ENCODE measurements at places on chromosomes 5 and 9.

DNA sequence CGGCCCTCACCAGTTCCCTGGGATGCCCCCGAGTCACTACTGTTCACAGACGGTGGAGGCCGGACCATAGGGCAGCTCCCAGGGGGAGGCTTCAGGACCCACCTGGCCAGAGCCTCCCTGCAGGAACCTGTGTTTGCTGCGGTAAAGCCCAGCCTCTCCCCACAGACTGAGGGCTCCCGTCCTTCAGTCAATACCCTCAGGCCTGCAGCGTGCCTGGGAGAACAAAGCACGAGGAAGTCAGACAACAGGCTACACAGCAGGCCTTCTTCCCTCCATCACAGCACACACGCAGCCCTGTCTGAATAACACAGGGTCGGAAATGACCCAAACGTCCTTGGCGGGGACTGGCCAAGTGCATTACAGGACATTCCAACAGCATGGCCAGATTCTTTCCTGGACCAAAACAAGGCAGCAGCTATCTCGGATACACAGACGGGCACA is 34.4 kb downstream of the COL23A1 start:
- DNase-seq = no peak

GRCh38 chr9:16321461-16322119 is 548.9 kb downstream of the BNC2 start:
- no peak for DNase-seq

- no peak for DNase-seq
Observed at GRCh38 chr5:57414857-57415256, 67.8 kb downstream of the ACTBL2 start.

DNA sequence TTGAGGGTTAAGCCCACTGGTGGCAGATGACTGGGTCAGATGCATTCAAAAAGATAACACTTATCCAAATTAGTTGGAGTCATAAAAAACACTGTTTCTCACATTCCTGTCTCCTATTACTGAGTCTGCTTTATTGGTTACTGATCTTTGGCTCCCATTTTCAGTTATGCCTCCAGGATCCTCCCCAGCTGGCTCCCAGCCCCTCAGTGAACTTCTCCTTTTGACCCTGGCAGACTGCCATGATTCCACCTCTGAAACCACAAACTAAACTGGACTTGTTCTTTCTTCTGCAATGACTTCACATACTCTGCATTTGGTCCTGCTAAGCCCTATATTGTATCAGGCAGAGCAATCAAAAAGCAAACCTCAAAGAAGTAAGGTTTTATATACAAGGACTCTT is 860.8 kb upstream of the DMAC1 start:
- peak; percentile 69 for DNase-seq

GRCh38 chr5:177370488-177371119 is 12.9 kb downstream of the RGS14 start:
- DNase-seq = peak; percentile 55

DNA sequence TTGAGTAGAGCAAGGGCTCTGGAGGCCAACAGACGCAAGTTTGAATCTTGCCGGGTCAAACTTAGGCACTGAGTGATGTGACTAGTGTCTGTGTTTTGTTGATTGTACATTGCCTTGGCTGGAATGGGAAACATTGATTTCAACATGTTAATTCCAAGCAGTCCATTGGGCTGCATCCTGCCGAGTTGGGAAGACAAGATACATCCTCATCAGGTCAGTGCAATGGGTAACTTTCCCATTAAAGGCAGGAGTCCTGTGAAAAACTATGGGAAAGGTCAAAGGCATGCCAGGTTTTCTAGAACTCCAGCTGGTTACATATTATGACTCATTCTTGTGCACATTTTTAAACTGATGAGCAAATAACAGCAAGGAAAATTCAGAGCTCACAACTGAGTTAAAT is 126.5 kb upstream of the ABCA1 start:
- peak; percentile 52 for DNase-seq

GRCh38 chr9:15220658-15221318 is 86.2 kb downstream of the TTC39B start:
- peak; percentile 63 for DNase-seq

- peak; percentile 27 for DNase-seq
Observed at GRCh38 chr9:120619751-120620655, 40.0 kb upstream of the CDK5RAP2 start.

GRCh38 chr5:37808945-37809344 is 30.9 kb downstream of the GDNF start:
- DNase-seq = no peak

- no peak for DNase-seq
Observed at GRCh38 chr5:111254613-111255012, 30.4 kb downstream of the CAMK4 start.

DNA sequence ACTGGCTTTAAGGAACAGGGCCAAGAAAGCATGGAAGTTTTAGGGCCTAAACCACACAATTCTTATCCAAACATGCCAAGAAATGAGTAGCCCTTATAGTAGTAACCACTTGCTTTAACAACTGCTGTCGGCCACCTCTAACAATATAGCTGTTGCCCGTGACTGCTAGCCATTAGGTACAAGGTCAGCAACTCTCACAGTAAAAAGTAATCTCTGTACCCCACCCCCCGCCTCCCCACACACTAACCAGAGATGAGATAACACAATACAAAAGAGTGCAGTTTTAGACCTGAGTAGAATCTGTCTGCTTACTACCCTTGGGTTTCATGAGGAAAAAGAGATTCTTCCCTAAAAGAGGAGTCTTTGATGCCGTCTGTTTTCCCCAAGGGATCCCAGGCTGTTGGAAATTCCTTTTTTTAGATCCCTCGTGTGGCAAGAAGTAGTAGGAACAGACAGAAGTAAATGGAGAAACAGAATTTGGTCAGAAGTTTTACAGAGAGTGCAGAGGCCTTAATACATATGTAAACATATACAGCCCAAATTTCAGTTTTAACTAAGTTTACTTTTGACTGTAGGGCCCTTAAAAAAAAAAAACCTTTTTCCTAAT is 94.3 kb downstream of the WDR41 start:
- no peak for DNase-seq

DNA sequence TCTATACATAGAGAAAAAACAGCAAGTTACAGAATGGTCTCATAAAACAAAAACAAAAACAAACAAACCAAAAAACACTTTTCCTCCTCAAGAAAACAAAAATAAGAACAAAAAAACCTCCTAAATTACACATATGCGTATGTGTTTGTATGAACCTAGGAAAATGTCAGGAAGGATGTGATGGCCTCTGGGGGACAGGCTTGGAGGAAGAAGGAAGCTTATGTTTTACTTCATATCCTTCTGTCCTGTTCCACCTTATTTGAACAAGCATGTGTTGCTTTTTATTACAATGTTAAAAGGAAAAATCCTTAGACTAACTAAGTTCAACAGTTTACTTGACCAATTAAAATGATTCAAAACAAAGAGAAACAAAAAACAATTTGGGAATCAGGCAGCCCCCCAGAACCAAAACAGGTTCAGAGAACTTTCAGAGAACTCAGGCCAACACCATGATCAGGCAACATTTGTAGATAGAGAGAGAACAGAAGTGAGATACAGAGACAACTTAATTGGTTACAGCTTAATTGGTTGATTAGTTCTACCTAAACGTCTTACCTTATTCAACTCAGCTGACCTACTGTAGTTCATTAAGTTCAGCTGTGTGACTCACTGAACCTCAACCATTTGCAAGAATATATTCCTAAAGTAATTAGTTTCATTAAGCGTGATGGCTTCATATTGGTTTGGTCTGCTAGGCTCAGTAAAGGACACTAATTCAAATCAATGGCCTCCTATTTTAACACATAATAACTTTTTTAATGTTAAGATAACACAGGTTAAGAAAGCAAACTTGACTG is 10.1 kb downstream of the SPAAR start:
- DNase-seq = no peak

DNA sequence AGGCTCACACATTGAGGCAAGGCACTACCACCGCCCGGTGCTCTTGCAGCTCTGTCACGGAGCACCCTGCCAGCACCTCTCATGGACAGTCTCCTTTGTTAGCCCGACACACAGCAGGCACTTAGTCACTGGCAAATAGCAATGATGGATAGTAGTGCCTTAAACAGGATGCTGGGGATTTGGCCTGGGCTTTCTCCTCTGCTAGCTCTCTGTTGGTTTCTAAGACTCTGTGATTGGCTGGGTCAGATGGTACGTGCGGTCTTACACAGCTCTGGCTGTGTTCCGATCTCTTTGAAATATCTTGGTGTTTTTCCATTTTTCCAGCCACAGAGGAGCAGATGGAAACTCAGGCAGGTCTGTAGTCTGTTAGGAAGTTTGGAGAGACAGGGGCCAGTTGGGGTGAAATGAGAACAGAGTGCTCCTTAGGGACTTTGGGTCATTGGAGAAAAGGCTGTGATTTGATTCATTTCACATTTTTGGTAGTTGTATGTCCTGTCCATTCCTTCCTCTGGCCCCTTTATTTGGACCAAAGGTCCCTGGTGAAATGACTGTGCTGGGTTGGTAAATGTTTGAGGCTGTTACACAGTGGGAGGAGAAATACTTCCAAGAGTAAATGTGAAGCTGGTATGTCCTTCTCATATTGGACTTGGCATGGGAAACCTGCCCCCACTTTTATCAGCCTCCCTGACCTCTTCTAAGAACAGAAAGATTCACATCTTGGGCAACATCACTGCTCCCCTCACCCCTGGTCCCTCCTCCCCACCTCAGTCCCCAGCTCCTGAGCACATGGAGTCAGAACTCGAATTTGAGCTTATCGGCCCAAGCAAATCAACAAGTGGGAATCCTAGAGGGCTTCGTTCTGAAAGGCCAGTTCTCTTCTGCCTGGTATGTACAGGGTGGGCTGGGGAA is 3.4 kb downstream of the SMIM3 start:
- DNase-seq = peak; percentile 93

- DNase-seq = no peak
Observed at GRCh38 chr5:85716344-85717202, 901.2 kb upstream of the COX7C start.

- no peak for DNase-seq
Observed at GRCh38 chr5:122947772-122948171, 88.8 kb downstream of the PPIC start.

DNA sequence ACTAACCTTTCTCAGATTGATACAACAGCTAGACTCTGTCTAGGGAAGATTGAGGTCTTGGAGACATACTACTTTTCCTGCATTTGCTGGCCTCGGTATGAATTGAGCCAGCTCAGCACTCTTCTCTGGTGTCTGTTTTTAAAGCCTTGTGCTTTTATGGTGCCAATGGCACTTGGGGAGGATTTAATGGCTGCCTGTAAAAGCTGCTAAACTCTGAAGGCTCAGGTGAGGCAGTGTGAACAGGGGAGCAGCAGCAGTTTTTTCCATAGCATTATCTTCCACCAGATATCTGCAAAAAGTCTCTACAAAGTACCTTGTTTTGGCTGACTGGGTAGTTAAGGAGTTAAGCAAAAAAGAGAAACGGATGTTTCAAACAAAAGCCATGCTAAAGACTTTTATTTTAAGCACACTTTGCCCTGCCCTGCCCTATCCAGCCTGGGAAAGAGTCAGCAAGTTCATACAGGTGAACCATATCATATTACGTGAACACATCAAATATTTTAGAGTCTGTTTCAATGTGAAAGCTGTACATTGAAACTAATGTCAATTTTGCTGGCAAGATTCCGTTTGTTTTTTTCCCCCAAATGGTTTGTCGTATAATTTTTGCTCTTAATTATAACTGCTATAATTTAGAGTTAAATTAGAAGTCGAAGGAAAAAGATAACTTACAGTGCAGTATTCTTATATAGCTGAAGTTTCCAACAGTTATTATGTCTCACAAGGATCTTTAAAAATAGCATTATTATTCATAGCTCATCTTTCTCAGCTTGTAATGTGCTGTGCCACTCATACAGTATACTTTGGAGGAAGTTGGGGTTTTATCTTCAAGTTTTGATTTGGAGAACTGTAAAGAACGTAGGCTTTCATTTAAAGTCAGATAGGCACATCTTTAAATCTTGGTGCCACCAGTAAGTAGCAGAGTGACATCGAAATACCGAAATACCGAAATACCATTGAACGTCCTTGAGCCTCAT is 424.1 kb upstream of the CD180 start:
- no peak for DNase-seq

GRCh38 chr9:79371948-79372555 is 199.7 kb upstream of the TLE4 start:
- no peak for DNase-seq

DNA sequence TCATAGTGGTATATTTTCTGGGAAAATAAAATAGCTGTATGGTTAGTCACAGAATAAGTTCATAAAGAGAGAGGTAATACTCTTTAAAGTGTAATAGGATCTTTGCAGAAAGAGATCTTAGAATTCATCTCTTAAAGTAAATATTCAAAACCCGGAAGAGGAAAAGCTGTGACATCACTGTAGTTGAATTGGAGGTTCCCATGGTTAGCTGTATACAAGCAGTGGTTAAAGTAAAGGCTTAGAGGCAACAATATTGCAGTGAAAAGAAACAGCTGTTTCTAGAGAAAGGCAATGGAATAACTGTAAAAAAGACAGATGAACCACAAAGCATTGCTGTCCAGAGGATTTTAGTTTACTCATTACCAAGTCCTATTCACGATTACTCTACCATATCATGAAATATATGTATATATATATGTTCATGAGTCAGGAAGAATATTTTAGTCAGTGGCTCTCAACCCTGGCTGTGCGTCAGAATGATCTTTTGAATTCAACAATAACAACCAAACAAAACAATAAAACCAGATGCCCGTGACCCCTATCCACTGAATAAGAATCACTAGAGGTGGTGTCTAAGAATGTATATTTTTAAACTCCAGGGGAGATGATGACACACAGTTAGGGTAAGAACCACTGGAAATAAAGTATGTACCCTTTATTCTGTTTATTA is 4.7 kb downstream of the ERCC6L2 start:
- DNase-seq = no peak
